Muscle of leg (tissue), 16 donors: ENCODE measurements at places on chromosomes 1 and 21. TPM values are rescaled to one million over a fixed set of nuclear protein-coding genes. Genes with fewer than 3 reads are reported as not detected.

The C1orf146 gene
- not detected for total RNA-seq

The URB2 gene
- total RNA-seq = 6.0 TPM

The PGBD5 gene
- total RNA-seq = 10.3 TPM

The KRTAP15-1 gene
- not detected for total RNA-seq

The ITLN2 gene
- total RNA-seq = not detected

The BCL2L15 gene
- total RNA-seq = 0.75 TPM

The CLDN8 gene
- total RNA-seq = not detected

The LGR6 gene
- total RNA-seq = 0.09 TPM

The CFHR3 gene
- total RNA-seq = 1.2 TPM

DNA sequence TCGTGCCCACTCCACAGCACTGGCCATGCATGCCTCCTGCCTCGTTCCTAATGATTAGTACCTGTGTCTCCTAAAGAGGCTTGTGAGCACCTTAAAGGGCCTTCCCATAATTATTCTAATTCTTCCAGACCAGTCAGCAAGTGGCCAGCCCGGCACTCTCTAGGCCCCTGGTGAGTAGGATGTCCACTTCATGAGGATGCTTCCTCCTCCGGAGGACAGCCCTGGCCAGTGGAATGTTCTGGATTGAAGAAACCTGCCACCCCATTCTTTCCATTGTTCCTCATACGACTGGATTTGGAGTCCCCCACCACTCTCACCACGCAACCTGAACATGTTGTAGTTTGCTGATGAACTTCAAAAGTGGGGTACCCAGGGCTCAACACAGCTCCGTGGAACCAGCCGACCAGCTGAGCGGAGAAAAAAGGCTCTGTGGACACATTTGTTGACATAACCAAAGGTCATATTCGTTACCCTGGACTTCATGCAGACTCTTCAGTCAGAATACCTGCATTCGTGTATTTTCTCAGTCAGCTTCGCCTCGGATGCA lies 46.7 kb upstream of the LBR start:
- DNase-seq = no peak

DNA sequence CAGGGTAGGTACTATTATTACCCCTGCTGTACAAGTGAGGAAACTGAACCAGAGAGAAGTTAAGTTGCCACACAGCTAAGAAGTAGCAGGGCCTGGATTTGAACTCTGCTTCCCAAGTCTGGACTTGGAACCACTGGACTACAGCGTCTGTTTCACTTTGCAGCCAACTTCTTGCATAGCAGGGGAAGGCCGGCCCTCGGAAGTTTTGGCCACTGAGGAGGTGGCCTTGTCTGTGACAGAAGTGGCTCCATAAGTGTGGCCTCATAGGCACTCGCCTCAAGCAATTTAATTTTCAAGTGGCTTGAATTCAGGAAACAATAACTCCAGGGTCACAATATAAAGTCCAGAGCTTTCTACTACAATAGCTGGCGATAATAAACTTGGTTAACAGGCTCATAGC lies 41.4 kb downstream of the PLEKHA6 start:
- DNase-seq = no peak

- peak; percentile 46 for DNase-seq
Measured at GRCh38 chr1:237736372-237737029, 154.2 kb downstream of the ZP4 start.

DNA sequence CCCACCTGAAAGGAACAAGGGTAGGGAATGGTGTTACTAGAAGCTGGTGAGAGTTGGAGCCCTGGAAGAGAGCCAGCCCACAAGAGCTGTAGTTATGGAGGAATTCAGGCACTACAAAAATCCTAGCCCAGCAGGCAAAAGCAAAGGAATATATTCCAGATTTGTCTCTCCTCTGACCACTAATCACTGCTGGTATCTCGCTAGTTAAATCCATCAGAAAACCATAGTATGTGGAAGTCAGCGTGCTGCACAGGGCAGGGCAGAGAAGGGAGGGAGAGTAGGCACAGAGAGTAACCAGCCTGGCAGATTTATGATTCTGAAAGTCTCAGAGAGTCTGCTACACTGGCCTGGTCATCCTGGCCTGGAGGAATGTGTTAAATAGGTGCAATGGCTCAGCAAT lies 88.6 kb downstream of the SELENOF start:
- DNase-seq = no peak

DNA sequence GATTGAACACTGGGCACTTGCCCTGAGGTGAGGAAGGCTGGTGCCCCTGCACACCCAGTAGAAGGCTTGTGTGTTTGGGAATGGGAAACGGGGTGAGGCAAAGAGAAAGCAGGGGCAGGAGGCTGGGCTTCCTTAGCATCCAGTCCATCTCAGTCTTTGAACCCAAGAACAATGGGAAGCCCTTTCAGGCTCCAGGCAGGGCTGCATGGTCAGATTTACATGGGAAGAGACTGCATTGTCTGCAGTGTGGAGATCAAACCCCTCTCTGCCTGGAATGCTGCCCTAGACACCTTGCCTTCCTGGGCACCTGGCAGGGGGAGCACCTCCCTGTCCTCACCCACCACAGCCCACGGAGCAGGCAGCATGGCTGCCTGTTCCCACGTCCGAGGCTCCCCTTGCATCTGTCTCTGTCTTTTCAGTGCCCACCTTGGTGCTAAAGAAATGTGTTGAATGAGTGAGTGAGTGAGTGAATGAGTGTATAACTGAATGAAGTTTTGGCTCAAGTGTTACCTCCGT lies 268.5 kb downstream of the GRIK3 start:
- DNase-seq = no peak

- DNase-seq = no peak
Measured at GRCh38 chr1:218616681-218617080, 271.5 kb downstream of the TGFB2 start.

- DNase-seq = peak; percentile 90
Measured at GRCh38 chr1:218345673-218346390, 696 bp downstream of the TGFB2 start.

- DNase-seq = peak; percentile 56
Measured at GRCh38 chr1:55071477-55071876, 32.1 kb downstream of the PCSK9 start.

- DNase-seq = peak; percentile 46
Measured at GRCh38 chr1:212605441-212606394, 2.8 kb upstream of the ATF3 start.

DNA sequence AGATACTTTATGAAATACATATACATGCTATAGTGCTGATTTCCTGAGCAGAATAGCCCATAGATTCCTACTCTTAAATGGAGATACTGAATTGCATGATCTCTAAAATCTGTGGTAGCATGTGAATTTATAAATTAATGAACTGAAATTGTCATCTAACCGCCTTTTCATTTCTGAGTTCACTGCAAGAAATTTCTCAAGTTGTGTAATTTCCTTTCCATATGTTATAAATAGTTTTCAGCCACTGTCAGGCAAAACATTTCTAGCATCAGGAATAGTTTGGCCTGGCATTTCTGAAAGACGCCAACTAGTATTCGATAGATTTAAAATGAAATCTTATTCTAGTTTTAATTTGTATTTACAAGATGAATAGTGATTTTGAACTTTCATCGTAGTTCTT lies 310.1 kb downstream of the USH2A start:
- peak; percentile 7 for DNase-seq

DNA sequence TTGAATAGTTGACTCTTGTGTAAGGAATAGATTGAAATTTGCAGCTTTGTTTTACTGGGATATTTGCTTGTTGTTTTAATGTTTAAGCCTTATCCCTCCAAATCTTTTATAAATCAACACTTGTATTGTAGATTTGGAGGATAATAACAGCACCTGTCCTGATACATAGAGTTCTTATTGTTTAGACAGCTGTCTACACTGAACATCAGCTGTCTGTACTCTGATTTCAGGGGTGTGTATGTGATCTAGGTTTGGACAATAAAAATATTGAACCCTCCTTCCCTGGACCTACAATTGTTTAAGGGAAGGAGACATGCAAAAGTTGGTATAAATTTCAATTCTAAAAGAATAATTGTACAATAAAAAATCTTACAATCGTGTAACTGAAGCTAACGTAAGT lies 48.3 kb upstream of the DPH5 start:
- DNase-seq = peak; percentile 14

DNA sequence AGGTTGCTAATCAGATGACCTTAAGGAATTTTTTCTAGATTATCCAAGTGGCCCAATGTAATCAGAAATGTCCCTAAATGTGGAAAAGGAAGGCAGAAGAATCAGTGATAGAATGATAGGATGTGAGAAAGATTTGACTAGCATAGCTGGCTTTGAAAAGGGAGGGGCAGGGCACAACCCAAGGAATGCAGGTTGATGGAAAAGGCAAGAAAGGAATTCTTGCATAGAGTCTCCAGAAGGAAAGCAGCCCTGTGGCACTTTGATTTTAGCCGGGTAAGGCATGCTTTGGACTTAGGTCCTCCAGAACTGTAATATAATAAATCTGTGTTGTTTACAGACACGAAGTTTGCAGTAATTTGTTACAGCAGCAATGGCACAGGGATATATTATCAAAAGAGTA lies 375.7 kb upstream of the B3GALT2 start:
- DNase-seq = no peak

DNA sequence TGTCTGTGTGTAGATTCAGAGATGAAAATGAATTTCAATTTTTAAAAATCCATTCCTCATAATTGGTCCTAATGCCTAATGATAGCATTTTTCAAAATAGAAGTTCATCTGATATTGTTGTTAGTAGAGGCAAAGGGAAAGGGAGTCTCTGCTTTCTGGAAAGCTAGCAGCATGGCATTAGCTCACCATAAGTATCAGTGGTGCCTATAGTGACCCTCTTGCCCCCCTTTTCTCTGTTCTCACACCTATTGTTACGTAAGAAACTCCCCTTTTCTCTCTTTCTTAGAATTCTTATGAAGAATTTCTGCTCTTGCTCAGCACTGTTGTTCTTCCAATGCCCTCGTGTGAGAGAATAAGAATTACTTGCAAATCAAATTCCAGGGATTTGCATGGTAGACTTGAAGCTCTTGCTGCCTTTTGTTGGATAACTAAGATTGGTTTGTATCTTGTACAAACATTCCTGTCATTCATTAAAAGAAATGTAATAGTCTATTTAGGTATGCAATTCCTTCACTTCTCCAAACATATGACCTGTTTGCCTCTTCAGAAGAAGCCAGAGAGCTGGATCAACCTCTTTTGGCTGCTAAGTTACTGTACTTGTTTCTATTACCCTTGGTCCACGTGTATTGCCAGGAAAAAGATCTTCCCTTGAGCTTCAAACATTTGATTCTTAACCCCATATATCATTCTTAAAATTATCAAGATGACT lies 69.2 kb upstream of the MAGI3 start:
- DNase-seq = no peak

- no peak for DNase-seq
Measured at GRCh38 chr1:6473974-6474814, 8.2 kb upstream of the TNFRSF25 start.

DNA sequence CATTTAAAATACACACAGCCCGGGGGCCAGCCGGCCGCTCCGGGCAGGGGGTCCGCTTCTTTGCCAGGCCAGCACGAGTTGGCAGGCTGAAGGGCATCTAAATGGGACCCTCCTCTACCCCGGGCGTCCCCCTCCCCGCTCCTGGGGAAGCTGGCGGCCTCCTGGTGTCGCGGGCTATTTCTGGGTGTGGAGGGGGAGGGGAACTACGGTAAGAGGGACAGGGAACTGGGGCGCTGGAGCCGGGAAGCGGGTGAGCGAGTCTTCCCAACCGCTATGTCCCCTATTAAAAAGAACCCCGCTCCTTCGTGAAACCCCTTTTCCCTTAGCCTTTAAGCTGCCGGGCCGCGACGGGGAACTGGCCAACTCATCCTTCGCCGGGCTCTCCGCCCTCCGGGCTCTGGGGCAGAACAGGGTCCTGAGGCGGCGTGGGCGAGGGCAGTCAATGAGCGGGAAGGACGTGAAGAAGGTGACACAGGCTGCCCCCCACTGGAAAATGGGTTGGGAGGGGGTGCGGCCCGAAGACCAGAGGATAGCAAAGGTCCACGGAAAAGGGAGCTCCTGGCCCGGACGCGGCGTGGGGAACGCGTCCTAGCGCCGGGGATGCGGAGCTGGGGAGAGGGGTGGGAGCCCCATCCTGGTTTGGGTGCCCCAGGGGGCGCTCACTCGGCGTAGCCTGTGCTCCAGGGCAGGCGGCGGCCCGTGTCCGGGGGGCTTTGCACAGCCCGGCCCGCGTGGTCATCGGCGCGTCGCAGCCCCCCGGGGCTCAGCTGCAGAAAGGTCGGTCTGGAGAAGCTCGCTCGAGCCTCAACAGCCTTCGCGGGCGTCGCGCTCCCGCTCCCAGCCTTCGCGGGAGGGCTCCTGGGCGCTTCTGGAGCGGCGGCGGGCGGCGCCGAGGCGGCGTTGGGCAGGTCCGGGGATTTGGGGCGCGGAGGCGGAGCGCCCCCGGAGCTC lies 544 bp downstream of the PPM1J start:
- peak; percentile 54 for DNase-seq

GRCh38 chr1:48030696-48031365 lies 33.6 kb upstream of the TRABD2B start:
- no peak for DNase-seq

GRCh38 chr1:204359131-204359473 lies 627 bp downstream of the PLEKHA6 start:
- no peak for DNase-seq

DNA sequence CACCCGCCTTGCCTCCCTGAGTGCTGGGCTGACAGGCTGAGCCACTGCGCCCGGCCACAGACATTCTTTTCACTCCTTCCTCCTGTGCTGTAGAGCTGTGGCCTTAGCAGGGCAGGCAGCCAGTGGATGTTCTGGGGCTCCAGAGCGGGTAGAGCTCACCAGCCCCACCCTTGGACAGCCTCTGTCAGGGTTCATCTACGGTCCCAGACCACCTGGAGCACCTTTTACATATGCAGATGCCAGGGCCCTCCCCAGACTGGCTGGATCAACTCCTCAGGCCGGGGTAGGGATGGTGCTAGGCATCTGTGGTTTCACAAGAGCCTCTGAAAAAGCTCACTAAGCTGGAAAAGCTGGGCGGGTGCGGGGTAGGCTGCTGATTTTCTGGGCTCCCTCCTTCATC lies 4.6 kb downstream of the ATP13A2 start:
- DNase-seq = no peak

GRCh38 chr1:201461645-201462441 lies 7.1 kb downstream of the PHLDA3 start:
- DNase-seq = peak; percentile 82

DNA sequence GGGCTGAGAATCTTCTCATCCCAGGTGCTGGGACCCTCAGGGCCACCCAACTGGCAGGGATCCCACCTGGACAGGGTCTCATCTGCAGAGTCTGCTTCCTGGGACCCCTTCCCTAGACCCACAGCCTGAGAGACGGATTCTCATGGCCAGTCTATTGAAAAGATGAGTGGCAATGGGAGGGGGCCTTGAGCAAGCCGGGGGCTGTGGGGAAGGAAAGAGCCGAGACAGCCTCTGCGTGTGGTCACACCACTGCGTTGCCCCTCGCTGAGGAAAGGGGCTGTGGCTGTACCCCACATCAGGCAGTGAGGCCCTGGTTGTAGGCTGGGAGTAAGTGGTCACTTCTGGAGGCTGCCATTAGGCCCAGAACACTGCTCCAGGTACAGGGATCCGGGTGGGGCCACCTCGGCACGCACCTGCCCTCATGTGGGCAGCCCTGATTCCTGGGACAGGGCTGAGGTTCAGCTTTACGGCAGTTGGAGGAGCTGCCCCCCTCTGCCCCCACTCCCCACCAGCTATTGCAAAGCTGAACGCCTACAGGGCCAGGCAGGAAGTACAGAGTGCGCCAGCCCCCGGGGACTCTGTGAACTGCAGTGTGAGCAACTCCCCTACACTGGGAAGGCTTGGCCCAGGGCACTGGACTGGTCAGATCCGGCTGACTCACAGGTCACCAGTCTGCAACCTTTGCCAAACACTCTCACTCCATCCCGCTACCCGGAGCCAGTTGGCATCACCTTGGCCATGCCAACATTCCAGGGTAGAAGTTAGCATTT lies 106.9 kb downstream of the RIPK4 start:
- peak; percentile 39 for DNase-seq
